Tibial nerve (tissue), 4 donors: ENCODE measurements at places on chromosomes 2 and 18.

DNA sequence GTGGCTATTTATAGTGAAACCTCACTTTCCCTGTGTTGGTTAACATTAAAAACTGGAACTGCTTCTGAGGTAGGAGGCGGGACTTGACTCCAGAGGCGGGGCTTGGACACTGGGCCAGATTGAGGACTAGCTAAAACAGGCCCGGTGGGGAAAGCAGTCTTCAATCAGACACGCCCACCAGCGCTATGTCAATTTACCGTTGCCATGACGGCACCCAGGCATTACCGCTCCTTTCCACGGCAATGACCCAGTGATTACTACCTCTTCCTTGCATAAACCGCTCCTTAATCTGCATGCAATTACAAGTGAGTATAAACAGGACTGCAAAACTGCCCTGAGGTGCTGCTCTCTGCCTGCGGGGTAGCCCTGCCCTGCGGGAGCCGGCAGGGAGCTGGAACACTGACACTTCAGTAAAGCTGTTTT lies 35.3 kb downstream of the LRRFIP1 start:
- no peaks in the 10 kb centered on the region for H3K27me3 ChIP-seq
- no peaks in the 10 kb centered on the region for H3K36me3 ChIP-seq
- no peak overlapping the region for H3K4me3 ChIP-seq
- peak; percentile 93 for DNase-seq
- peaks cover 6% of the 10 kb centered on the region for H3K4me1 ChIP-seq
- no peak overlapping the region for H3K27ac ChIP-seq

DNA sequence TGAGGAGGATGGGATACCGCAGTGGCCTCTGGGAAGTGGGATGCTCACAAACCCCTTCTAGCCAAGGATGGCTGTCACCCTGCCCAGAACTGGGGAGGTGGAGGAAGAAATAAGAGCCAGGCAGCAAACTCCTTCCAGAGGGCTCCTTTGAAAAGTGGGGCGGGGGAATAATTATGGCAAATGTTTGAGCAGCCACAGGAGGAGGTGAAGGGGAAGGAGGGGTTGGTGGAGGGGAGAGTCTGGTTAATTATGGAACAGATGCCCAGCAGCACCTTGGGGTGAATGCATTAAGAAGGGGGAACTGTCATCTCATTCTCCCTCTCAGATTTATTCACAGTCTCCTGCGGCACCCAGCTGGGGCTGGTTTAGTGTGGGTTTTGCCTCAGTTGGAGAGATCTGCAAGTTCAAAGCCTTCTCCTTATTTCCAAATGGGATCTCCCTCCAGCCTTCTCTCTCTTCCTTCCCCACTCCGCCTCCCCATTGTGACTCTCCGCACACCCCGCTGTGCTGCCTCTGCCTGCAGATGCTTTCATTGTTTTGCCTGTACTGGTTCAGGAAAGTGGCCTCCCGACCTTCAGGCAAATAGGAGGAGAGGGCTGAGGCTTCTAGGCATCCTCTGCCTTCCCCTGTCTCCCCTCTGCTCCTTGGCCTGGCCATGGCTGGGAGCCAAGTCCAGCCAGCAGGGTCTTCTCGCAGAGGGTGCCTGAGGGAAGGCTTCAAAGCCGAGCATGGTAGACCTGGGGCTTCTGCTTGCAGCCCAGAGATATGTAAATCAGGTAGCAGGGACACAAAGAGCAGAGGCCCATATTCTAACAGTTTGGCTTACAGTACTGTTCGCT lies 457.2 kb upstream of the MEX3C start:
- no peak for DNase-seq
- no peak overlapping the region for H3K27ac ChIP-seq
- H3K4me1 ChIP-seq: no peaks in the 10 kb centered on the region
- H3K27me3 ChIP-seq: no peaks in the 10 kb centered on the region
- H3K4me3 ChIP-seq: no peak overlapping the region

GRCh38 chr2:32043561-32043960 lies 4.0 kb upstream of the DPY30 start:
- peaks cover 12% of the 10 kb centered on the region for H3K4me1 ChIP-seq
- H3K36me3 ChIP-seq: no peaks in the 10 kb centered on the region
- H3K27ac ChIP-seq: no peak overlapping the region
- no peaks in the 10 kb centered on the region for H3K27me3 ChIP-seq
- no peak for DNase-seq

GRCh38 chr2:25671622-25672021 lies 1.8 kb downstream of the DTNB start:
- no peak for DNase-seq
- H3K4me3 ChIP-seq: no peak overlapping the region
- no peaks in the 10 kb centered on the region for H3K4me1 ChIP-seq
- H3K36me3 ChIP-seq: no peaks in the 10 kb centered on the region

DNA sequence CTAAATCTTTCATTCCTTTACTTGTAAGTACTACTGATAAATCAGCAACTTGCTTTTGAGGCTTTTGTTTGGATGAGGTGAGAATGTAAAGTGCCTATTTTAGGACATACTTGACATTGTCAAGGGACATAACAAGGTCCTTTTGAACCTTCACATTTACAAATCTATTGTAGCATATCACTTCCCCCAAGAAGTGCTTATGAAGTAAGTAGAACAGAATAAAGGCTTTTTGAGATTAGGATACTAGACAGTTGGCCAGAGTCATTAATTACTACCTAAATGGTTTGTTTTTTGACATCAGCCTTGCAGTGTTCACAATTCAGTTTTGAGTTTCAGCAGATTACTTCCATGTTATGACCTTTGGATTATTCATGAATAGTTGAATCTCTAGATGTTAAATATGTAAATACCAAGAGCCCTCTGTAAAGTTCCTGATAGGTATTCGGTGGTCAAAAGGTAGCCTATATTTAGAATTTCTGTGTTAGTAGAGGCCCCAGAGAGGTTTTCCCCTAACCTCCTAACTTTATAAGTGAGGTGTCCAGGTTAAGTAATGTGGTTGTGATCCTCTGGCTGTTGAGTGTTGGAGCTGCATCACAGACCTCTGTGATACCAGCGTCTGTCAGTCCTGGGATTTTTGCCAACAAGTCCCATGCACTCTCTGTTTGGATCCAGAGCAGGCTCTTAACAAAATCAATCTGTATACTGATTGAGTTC lies 67.2 kb downstream of the LCLAT1 start:
- H3K27me3 ChIP-seq: no peaks in the 10 kb centered on the region
- DNase-seq: no peak
- no peak overlapping the region for H3K4me3 ChIP-seq
- H3K4me1 ChIP-seq: peaks cover 5% of the 10 kb centered on the region
- peaks cover under 1% of the 10 kb centered on the region for H3K36me3 ChIP-seq
- no peak overlapping the region for H3K27ac ChIP-seq

DNA sequence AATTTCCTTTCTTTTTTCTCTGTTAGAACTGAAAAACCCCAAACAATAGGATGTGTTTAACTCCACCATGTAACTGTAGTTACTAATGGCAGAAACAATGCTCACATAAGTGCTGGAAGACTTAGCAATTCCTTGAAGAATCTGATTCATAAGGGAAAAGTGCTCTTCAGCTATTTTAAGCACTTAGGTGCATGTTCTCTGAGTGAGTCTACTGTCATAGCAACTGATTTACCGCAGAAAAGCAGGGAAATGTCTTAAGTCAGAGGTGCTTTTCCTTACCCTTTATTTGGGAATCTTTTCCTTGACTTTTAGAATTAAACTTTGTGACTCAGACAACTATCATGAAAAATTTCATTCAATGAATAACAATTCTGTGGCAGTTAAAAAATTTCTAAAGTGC lies 65.4 kb upstream of the NABP1 start:
- no peaks in the 10 kb centered on the region for H3K4me1 ChIP-seq
- DNase-seq: no peak
- no peak overlapping the region for H3K27ac ChIP-seq

- no peak overlapping the region for H3K4me3 ChIP-seq
- no peak overlapping the region for H3K27ac ChIP-seq
- H3K4me1 ChIP-seq: no peaks in the 10 kb centered on the region
- H3K36me3 ChIP-seq: no peaks in the 10 kb centered on the region
These were observed 239.3 kb upstream of the CDH20 start for GRCh38 chr18:61093965-61094364.

- no peaks in the 10 kb centered on the region for H3K36me3 ChIP-seq
- DNase-seq: no peak
- H3K27me3 ChIP-seq: no peaks in the 10 kb centered on the region
- H3K4me1 ChIP-seq: peaks cover 13% of the 10 kb centered on the region
These were observed 633 bp downstream of the BCL2 start for GRCh38 chr18:63318889-63319382.

DNA sequence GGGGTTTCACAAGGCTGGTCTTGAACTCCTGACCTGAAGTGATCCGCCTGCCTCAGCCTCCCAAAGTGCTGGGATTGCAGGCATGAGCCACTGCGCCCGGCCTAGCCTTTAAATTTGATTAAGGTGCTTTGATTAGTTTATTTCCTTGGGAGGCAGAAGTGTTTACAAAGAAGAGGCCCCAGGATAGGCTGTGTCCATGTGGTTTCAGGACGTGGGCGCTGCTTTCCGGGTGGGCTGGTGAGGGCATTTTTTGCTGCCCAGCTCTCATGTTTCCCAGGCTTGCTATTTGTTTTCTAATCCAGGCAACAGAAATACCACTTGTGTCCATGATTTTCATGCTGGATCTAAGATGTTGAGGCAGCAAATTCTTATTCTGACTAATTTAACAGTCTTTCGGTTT lies 124.2 kb downstream of the SH3RF3 start:
- no peaks in the 10 kb centered on the region for H3K27me3 ChIP-seq
- DNase-seq: no peak

- H3K4me1 ChIP-seq: peaks cover 57% of the 10 kb centered on the region
- no peaks in the 10 kb centered on the region for H3K27me3 ChIP-seq
These were observed 915 bp downstream of the CUL3 start for GRCh38 chr2:224584111-224584784.

- no peaks in the 10 kb centered on the region for H3K27me3 ChIP-seq
- H3K4me1 ChIP-seq: no peaks in the 10 kb centered on the region
- no peak for DNase-seq
- H3K36me3 ChIP-seq: no peaks in the 10 kb centered on the region
- H3K27ac ChIP-seq: no peak overlapping the region
These were observed 134.8 kb upstream of the THUMPD2 start for GRCh38 chr2:39913648-39914461.

- H3K4me1 ChIP-seq: peaks cover 61% of the 10 kb centered on the region
- H3K36me3 ChIP-seq: no peaks in the 10 kb centered on the region
- H3K27ac ChIP-seq: no peak overlapping the region
- no peak overlapping the region for H3K4me3 ChIP-seq
These were observed 7.0 kb downstream of the KRCC1 start for GRCh38 chr2:88048541-88048940.

DNA sequence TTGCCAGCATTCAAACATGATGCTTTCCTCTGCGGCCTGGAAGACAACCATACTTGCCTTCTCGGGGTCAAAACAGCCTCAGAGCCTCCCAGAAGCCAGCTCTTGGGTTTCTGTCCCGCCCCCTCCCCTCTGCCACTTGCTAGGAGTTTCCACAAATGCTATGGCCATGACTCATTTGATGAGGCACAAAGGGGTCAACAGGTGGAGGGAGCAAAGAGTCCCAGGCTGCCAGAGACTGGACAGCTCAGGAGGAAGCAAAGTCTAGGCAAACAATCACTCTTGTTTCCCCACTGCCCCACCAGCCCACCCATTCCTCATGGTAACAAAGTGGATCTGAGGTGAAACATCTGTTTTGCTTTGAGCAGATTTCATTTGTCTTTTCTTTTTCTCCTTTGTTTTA lies 551.1 kb downstream of the TNS1 start:
- no peaks in the 10 kb centered on the region for H3K4me1 ChIP-seq
- H3K36me3 ChIP-seq: no peaks in the 10 kb centered on the region
- H3K27me3 ChIP-seq: no peaks in the 10 kb centered on the region
- DNase-seq: no peak
- no peak overlapping the region for H3K4me3 ChIP-seq
- H3K27ac ChIP-seq: peak overlapping the region; percentile 12

- peaks cover 53% of the 10 kb centered on the region for H3K27me3 ChIP-seq
- no peak for DNase-seq
- no peak overlapping the region for H3K27ac ChIP-seq
These were observed 4.2 kb downstream of the ERFE start for GRCh38 chr2:238162846-238163441.

- no peak for DNase-seq
- H3K4me1 ChIP-seq: no peaks in the 10 kb centered on the region
- no peak overlapping the region for H3K27ac ChIP-seq
- no peaks in the 10 kb centered on the region for H3K36me3 ChIP-seq
- H3K27me3 ChIP-seq: no peaks in the 10 kb centered on the region
- no peak overlapping the region for H3K4me3 ChIP-seq
These were observed 12.3 kb upstream of the GPR55 start for GRCh38 chr2:230937362-230937761.

GRCh38 chr2:64338910-64339500 lies 115.0 kb upstream of the LGALSL start:
- H3K27me3 ChIP-seq: no peaks in the 10 kb centered on the region
- H3K27ac ChIP-seq: no peak overlapping the region
- no peaks in the 10 kb centered on the region for H3K36me3 ChIP-seq
- no peak for DNase-seq
- H3K4me3 ChIP-seq: no peak overlapping the region

GRCh38 chr2:48105848-48106247 lies 199.6 kb upstream of the FBXO11 start:
- DNase-seq: no peak
- no peaks in the 10 kb centered on the region for H3K27me3 ChIP-seq
- no peak overlapping the region for H3K27ac ChIP-seq
- no peak overlapping the region for H3K4me3 ChIP-seq
- H3K36me3 ChIP-seq: no peaks in the 10 kb centered on the region
- no peaks in the 10 kb centered on the region for H3K4me1 ChIP-seq

- no peaks in the 10 kb centered on the region for H3K36me3 ChIP-seq
- no peak overlapping the region for H3K27ac ChIP-seq
- no peaks in the 10 kb centered on the region for H3K27me3 ChIP-seq
- peaks cover 76% of the 10 kb centered on the region for H3K4me1 ChIP-seq
These were observed 96.7 kb downstream of the CRIM1 start for GRCh38 chr2:36452260-36452659.

- H3K4me1 ChIP-seq: no peaks in the 10 kb centered on the region
- no peaks in the 10 kb centered on the region for H3K27me3 ChIP-seq
- no peak overlapping the region for H3K4me3 ChIP-seq
- H3K36me3 ChIP-seq: peaks cover 44% of the 10 kb centered on the region
- no peak overlapping the region for H3K27ac ChIP-seq
- no peak for DNase-seq
These were observed 30.9 kb downstream of the E2F6 start for GRCh38 chr2:11435036-11435435.

GRCh38 chr2:160241251-160242137 lies 41.4 kb upstream of the ITGB6 start:
- DNase-seq: peak; percentile 17
- no peaks in the 10 kb centered on the region for H3K27me3 ChIP-seq
- H3K4me1 ChIP-seq: no peaks in the 10 kb centered on the region

DNA sequence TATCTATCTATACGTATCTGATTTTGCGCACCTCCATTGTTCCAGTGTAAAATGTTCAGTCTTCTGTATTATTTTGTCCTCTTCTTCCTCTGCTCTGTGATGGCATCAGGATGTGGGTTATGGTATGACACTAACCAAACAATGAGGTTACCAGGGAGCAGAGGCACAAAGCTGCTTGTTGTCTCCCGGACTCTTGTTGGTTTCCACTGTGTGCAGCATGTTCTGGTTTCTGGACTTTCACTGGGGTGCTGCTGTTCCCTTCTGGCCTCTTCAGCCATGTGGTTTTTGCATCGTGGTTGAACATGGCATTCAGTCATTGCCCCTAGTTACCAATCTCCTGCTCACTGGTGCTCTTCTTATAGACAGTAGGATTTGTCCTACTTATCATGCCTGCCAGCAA lies 665.9 kb downstream of the CBLN2 start:
- no peaks in the 10 kb centered on the region for H3K36me3 ChIP-seq
- H3K27ac ChIP-seq: no peak overlapping the region
- H3K4me3 ChIP-seq: no peak overlapping the region
- no peaks in the 10 kb centered on the region for H3K27me3 ChIP-seq
- no peaks in the 10 kb centered on the region for H3K4me1 ChIP-seq
